A549 treated with GW870086 at 1 μM for 4 hours (cell line): ENCODE measurements at places on chromosomes 16 and 17. TPM values are rescaled to one million over a fixed set of nuclear protein-coding genes. Genes with fewer than 3 reads are reported as not detected.

PTGES3L gene
- total RNA-seq = 0.73 to 2.0 TPM (median 1.0 TPM) in 5 replicates

WDR81 gene
- total RNA-seq = 20.0 to 30.4 TPM (median 27.2 TPM) in 5 replicates

TNFSF12 gene
- 9.1 to 12.2 TPM (median 10.8 TPM) in 5 replicates for total RNA-seq

KRT9 gene
- not detected in 5 replicates for total RNA-seq

ABCA6 gene
- total RNA-seq = 0.09 TPM in 1 of 5 replicates, not detected in the others

ABI3 gene
- not detected in 5 replicates for total RNA-seq

CNGB1 gene
- 0.03 to 0.09 TPM (median 0.08 TPM) in 4 of 5 replicates, not detected in the other for total RNA-seq

ZMYND15 gene
- total RNA-seq = 0.16 to 0.74 TPM (median 0.28 TPM) in 5 replicates

TBC1D3L gene
- 9.6 to 13.3 TPM (median 12.9 TPM) in 5 replicates for total RNA-seq

PTX4 gene
- not detected in 5 replicates for total RNA-seq
